ENCODE measurements at places on chromosomes 12 and 14.

GRCh38 chr12:22164139-22164538, 118.1 kb downstream of the CMAS start:
- no peak for DNase-seq

- no peak for DNase-seq
Observed at GRCh38 chr12:26631846-26632245, 201.1 kb downstream of the ITPR2 start.

DNA sequence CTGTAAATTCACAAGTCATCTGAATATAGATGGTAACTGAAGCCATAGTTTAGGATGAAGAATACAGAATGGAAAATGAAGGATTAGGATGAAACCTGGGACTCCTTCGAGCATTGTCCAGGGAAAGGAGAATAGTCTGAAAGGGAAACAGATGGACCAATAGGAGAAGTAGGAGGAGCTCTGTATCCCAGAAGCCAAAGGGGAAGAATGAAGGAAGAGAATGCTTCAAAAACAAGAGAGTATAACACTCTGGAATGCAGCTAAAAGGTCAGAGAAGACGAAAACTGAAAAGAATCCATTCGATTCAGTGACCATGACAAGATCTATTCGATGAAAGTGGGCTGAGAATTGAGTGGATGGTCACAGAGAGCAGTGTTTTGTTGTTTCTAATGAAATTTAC, 1.0 kb downstream of the GMFB start:
- peak; percentile 5 for DNase-seq

- DNase-seq: no peak
Observed at GRCh38 chr12:53383258-53383657, 3.3 kb downstream of the SP1 start.

GRCh38 chr14:72525087-72525915, 368.6 kb downstream of the DPF3 start:
- no peak for DNase-seq

DNA sequence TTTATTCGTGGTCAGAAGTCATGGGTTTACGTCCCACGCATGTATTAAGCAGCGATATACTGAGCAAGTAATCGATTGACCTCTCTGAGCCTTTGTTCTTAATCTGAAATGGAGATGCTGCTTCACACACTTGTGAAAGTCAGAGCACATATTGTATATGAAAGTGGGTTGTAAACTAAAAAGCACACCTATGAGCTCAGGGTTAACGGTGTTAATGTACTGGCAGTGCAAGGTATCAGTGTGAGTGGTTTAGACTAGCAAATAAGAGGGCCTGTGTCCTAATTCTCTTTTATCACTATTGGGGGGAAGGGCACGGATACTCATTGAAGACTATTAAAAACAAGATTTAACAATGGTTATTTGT, 676 bp downstream of the MRPL42 start:
- no peak for DNase-seq

GRCh38 chr12:78864403-78864869, at the start of gene SYT1:
Gene SYT1, plus strand, starts transcription at chr12:78864774.
- peak; percentile 92 for DNase-seq

GRCh38 chr12:96445691-96446583, 43.4 kb upstream of the CFAP54 start:
- DNase-seq: no peak

DNA sequence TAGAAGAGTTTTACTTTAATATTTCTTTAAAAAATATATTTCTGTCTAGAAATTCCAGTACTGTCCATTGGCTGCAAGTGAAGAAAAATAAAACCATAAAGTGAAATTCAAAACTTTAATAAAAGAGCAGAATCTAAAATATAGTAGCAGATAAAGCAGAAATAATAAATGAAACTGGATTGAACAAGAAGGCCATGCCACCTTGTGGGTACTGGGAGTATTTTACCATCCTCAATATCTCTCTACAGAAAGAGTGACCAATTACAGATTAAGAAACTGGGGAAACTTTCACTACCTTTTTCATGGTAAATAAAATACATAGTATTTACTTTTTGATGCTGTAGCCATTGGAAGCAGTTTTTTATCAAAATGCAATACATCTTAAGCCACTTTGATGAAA, 220.5 kb downstream of the BCAT1 start:
- no peak for DNase-seq

DNA sequence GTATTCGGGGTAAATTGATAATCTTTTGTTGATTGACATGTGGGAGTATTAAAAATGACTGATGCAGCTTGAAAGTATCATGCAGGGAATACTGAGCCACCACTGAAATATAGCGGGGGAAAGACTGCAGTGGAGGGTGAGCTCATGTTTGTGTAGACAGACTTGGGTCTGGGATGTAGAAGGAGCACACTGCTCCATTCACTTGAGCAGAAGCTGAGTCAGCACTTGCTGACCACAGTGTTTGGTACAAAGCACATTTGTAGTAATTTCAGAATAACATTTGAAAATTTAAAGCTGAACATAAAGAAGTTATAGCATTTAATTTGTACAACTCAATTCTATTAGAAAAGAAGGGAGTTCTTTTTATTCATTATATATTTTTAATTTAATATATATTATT, 304.3 kb upstream of the PRICKLE1 start:
- DNase-seq: no peak

DNA sequence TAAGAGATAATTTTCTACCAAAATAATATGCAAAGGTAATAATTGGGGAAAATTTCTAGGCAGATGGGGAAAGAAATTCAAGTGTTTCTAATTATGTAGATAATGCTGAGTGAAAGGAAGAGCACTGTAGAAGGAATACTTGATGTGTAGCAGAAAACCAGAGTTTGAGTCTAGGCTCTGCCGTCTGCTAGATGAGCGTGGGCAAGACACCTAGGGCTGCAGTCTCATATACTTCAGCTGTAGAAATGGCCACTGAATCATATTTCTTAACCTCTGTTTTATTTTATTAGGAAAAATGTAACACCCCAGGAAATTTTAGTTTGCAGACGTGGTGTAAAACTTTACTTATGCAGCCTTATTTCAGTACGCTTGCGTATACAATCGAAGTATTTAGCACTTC, 59.8 kb upstream of the SLC38A2 start:
- DNase-seq: no peak

GRCh38 chr12:24937553-24938244, 11.2 kb downstream of the BCAT1 start:
- DNase-seq: no peak

GRCh38 chr14:69680297-69680696, 68.9 kb downstream of the SUSD6 start:
- DNase-seq: no peak

DNA sequence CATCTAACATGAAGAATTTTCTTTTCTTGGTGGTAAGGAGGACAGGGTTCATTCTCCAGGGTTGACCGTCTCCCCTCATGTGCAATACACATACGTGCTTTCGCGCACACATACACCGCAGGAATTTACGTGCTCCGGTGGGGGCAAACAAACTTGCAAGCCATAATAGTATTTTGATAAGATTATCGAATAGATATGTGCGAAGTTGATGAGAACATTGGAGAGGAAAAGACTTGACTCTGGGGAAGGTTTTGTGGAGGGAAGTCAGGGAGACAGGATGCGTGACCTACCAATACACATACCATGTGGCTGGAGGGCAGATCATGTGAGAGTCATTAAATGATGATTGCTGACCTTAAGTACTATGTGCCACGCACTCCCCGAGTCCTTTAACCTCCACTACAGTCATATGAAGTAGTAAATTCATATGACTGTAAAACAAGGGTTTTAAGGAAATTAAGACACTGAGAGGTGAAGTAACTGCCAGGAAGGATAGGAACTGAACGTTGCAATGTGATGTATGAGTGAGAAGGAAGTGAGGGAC, 921 bp downstream of the RAD51B start:
- no peak for DNase-seq

DNA sequence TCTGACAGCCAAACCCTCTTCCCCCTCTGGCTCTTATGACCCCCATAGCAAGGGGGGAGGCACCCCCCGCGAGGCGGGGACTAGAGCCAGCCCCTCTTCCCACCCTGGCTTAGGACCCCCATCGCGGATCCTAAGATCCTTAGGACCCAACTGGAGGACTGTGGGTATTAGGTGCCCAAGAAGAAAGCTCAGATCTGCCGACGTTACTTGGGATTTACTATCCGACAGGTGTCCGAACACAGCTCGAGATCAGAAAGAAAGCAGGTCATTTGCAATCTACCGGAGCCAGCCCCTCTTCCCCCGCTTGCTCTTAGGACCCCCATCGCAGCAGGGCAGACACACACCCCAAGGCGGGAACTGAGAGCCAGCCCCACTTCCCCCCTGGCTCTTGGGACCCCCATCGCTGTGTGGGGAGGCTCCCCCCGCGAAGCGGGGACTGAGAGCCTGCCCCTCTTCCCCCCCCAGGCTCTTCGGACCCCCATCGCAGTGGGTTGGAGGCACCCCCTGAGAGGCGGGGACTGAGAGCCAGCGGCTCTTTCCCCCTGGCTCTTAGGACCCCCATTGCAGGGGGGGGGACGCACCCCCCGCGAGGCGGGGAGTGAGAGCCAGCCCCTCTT, 46.8 kb downstream of the DDX11 start:
- no peak for DNase-seq

DNA sequence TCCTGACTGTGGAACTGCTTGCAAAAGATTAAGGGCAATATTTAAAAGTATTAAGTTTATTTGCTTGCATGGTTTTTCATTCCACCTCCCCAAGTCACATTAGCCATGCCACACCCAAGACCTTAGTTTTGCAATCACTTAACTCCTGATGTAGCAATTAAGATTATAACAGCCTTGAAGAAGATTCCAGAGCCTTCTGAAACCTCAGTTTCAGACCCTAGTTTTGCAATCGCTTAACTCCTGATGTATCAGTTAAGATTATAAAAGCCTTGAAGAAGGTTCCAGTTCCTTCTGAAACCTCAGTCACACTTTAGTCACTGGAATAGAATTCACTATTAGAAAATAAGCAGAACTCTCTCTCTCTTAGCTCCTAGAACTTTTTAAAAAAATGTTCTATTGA, 42.7 kb upstream of the DCN start:
- no peak for DNase-seq

DNA sequence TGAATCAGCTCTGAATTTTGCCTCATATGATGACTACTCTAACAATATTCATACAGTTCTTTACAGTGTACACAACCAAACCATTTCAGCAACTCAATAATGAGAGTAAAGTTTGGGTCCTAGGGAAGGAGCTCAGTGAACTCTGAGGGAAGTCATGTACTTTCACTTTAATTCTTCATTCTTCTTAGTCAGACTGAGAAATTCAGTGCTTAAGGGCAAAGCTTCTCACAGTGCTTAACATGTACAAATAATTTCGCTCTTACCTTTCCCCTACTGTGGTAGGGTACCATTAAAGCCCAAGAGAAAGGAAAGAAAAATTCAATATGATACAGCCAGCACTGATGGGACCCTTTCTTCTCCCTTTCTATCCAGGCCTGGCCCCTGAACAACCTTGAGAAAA, 435.0 kb downstream of the NELL2 start:
- no peak for DNase-seq

- no peak for DNase-seq
Observed at GRCh38 chr12:93896427-93896826, 219.3 kb downstream of the CRADD start.

DNA sequence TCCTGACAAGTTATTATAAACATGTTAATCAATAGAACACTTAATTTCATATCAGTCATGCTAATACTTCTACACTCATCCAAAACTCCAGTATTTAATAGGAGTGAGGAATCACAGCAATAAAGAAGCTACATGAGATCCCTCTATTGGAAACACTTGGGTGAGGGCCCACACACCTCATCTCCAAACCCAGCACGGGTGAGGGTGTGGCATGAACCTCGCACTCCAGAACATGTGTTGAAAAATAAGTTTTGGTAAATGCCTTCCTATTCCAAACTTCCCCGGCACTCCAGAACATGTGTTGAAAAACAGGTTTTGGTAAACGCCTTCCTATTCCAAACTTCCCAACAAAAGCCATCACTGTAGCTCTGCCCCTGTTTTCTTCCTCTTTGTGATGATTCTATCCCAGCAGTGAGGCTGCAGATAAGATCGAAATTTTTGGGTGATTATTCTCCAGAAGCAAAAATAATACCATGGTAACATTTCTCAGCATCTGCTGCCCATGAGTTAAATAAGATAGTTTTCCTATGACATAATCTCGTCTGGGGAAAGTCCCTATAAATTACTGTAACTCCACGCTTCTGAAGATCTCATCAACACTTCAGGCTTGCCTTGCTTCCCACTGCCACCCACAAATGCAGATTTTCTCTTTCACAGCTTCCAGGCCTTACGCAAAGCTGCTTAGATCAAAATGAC, 24.4 kb upstream of the PTPRB start:
- DNase-seq: no peak

DNA sequence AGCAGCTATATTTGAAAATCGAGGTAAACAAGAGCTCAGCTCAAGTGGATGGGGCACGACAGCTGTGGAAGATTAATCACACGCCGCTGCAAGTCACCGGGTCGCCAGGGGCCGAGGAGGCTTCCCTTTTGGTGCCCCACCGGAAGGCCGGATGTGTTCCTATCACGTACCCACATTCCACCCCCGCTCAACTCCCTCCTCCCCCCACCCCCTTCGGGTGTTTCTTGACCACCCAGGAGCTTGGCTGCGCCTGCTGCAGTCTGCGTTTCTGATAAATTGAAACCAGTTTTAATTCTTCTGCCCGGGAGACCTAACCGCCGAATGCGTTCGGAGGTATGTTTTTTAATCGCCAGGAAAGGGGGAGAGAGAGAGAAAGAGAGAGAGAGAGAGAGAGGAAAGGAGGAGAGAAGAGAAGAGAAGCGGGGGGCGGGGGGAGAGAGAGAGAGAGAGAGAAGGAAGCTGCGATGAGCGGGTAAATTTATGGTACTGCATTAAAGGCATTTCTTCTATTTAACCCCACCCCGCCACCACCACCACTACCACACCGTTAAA, 1.8 kb downstream of the SLC8A3 start:
- DNase-seq: peak; percentile 76

- DNase-seq: no peak
Observed at GRCh38 chr12:127038152-127038551, 1228.8 kb upstream of the TMEM132C start.

DNA sequence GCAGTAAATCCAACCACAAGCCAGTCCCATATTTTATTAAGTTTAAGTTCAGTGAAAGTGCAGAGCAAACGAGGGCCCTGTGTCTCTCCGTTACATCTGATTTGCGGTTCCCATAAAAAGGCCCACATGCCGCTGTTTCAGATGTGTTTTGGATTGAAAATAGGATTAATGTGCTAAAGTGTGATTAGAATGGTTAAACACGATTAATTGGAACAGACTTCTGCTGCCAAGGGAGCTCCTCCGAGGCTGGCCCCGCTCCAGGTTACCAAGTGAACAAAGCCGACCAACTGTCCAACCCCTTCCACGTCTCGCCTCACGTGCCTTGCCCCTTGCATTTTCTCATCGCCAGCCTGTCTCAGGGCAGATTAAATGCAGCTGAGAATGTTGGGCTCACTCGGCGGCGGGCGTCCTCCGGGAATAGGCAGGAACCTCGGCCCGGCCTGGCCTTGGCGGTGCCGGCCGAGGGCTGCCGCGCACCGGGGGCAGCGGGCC, 166.5 kb upstream of the GSC start:
- peak; percentile 99 for DNase-seq

All from NCI-H1694 (cell line).